Activated CD4-positive, alpha-beta T cell treated with anti-CD3 and anti-CD28 coated beads for 1 hour (primary cell): ENCODE measurements at places on chromosomes 3 and 15.

DNA sequence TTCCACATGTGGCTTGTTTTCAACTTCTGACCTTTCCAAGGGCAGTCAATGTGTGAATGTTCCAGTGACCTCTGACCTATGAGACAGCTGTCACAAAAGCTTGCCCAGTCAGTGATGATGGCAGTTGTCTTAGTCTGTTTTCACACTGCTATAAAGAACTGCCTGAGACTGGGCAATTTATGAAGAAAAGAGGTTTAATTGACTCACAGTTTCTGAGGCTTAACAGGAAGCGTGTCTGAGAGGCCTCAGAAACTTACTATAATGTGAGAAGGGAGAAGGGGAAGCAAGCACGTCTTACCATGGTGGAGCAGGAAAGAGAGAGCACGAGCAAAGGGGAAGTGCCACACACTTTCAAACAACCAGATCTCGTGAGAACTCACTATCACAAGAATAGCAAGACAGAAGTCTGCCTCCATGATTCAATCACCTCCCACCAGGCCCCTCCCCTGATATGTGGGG is 95.6 kb downstream of the ECT2 start:
- DNase-seq, result no peak

DNA sequence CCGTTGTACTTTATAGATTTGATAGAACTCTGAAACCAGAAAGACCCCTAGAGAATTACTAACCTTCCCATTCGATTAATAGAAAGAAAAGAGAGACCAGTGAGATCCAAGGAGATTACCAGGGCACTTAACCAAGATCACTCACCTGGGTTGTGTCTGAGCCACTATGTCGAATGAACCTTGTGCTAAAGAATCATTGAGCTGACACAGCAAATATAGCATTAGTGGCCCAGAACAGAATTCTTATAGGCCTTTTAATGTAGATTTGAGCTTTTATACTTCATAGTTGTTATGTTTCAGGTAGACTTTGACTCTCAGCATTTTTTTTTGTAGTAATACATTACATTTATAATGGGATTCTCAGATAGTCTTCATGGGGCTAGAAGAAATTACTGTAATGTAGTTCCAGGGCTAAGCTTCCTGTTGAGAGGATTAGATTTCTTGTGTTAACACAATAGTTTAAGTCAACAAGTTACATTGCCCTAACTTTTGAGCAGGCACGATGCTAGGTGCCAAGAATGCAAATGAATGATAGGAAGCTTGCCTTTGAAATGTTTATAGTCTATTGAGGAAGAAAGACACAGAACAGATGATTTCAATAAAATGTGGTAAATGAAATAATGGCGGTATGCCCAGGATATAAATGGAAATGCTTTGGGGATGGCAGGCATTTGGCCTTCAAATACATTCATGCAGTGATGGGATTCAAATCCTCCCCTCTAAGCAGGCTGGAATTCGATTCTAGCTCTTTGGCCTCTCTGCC is 24.4 kb upstream of the ABHD10 start:
- no peak for DNase-seq

GRCh38 chr3:196640297-196641018 is 964 bp downstream of the NRROS start:
- no peak for DNase-seq

GRCh38 chr3:152729906-152730305 is 105.0 kb upstream of the P2RY1 start:
- no peak for DNase-seq

- DNase-seq, result peak; percentile 65
Measured at GRCh38 chr3:13091898-13092611, 18.8 kb upstream of the IQSEC1 start.

- DNase-seq, result no peak
Measured at GRCh38 chr3:188531210-188531609, 377.3 kb downstream of the LPP start.

DNA sequence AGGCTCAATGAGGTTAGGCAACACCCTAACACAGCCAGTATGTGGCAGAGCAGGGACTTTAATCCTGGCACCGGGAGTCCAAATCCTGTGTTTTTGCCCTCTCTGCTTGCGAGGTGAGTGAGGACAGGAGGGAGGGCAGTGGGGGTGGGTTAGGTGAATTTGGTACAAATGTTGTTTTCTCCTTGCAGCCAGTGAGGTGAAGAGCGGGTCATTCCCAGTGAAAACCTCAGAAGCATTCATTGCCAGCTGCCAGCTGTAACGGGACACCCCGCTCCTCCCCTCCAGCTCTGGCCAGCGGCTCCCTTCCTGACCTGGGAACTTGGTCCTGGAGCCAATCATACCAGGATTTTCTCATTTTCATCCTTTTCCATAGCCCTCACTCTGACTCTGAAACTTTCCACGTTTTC is 45.7 kb upstream of the RAB6B start:
- no peak for DNase-seq

- DNase-seq, result peak; percentile 43
Measured at GRCh38 chr15:40843885-40844695, at the start of gene SPINT1. TSS of gene SPINT1 (plus strand) at chr15:40844048. CDS start at chr15:40844555, 507 bp downstream.

GRCh38 chr15:80418892-80419537 is 14.8 kb downstream of the ARNT2 start:
- DNase-seq, result no peak

DNA sequence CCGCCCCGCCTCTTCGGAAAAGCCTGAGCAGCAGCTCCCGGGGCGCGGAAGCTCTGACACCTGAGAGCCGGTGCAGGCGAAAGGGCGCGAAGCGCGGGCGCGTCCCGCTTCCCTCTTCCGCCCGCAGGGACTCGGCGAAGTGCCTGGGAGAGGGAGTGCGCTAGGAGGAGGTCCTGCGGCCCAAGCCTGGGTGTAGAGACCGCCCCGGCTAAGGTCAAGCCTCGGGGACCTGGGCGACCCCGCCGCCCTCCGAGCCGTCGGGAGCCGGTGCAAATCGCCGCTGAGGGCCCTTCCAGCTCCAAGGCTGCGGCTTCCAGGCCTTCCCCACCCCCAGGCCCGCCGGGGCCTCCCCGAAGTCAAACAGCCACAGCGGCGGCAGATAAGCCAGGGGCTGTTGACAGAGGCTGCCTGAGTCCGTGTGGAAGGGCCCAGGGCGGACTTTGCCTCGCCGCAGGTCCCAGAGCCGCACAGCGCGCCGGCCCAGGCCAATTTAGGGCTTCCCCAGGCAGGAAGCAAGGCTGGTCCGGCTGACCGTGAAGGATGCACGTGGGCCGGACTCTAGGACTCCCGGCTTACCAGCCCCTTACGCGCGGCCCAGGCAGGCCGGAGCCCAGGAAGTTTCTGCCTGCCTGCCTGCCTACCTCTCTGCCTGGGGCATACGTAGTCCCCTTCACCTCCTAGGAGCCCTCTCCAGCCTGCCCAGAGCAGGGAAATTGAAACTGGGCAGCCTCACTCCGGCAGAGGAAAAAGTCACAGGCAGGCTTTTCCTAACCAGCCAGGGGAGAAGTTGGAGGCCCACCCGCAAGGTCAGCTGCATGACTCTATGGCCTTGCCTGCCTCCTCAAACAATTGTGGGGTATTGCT is 2.3 kb downstream of the ITPKA start:
- DNase-seq, result no peak

GRCh38 chr3:177362626-177363025 is 165.3 kb upstream of the TBL1XR1 start:
- DNase-seq, result no peak

GRCh38 chr3:15805756-15806266 is 8.0 kb upstream of the ANKRD28 start:
- DNase-seq, result no peak

DNA sequence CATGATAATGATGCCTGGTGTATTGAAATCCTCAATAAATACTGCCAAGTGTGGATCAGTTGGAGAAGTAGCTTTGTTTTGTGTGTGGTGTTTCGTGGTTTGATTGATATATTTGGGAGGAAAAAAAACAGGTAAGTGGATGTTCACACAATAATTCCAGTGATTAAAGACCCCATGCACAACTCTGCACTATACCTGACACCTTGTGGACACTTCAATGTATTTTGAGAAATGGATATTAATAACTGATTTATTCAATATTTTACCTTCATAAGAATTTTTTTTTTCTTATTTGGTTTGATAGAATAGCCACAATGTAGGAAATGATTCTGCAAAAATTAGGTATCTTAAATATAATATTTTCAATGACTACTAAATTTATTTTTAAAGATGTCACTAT is 62.4 kb upstream of the PYDC2 start:
- DNase-seq, result no peak

DNA sequence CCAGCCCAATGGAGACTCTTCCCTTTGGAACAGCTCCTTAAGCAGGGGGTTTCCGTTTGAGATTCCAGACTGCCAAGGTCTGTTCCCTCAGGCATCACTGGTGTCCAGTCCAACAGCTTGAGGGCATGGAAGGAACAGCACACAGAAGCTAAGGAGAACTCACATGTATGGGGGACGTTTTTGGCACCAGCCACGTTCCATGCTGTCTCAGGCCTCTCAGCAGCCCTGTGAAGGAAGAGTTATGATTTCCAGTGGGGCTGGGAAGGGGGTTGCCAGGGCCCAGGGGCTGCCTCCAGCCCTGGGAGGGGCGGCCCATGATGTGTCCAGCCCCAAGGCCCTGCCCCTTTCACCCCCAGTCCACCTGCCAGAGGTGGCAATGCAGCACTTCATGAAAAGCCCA is 7.5 kb upstream of the RHO start:
- no peak for DNase-seq

DNA sequence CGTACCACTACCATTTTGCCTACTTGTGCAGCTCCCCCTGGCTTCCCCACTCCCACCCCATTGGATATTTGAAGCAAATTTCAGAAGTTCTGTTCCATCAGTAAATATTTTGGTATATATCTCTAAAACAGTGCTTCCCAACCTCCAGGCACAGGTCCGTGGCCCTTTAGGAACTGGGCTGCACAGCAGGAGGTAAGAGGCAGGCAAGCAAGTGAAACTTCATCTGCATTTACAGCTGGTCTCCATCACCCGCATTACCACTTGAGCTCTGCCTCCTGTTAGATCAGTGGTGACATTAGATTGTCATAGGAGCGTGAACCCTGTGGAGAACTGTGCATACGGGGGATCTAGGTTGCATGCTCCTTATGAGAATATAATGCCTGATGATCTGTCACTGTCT is 97.2 kb upstream of the LRRFIP2 start:
- DNase-seq, result no peak

- DNase-seq, result no peak
Measured at GRCh38 chr15:77064539-77065308, 6.2 kb downstream of the TSPAN3 start.

DNA sequence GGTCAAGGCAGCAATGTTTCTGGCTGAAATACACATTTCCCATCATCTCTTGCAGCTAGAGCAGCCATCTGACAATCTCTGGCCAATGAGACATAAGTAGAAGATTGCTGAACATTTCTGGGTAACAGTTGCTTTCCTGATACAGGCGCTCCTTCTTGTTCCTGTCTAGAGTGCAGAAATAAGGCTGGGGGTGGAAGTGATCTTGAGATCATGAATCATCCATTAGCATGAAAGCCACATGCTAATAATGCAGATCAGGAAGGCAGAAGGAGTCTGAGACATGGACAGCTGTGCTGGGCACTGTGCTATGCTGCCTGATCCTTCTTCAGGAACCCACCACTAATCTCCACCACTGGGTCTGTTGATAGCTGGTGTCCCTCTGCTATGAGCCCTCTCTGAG is 14.8 kb upstream of the TMEM108 start:
- DNase-seq, result no peak

GRCh38 chr15:74141591-74141990 is 11.2 kb downstream of the ISLR2 start:
- no peak for DNase-seq

- no peak for DNase-seq
Measured at GRCh38 chr3:4633078-4634004, 140.2 kb downstream of the ITPR1 start.

DNA sequence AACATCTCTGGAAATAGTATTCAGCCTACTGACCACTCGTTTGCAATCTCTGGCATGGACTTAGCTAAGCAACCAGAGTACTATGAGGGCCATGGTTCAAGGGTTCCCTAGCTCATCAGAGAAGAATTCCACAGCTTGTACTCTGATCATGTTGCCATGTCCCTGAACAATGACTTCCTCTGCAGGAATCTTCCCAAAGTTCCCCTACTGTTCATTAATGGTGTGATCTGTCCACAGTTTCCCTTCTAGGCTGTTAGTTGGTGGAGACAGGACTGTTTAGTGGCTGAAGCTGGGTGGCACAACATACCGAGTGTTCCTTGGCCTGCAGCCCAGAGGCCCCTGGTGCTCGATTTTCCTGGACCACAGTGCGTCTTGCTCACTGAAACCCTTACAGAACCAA is 44.4 kb upstream of the GALNT15 start:
- DNase-seq, result no peak

- no peak for DNase-seq
Measured at GRCh38 chr3:51678641-51679040, 7.6 kb downstream of the TEX264 start.

DNA sequence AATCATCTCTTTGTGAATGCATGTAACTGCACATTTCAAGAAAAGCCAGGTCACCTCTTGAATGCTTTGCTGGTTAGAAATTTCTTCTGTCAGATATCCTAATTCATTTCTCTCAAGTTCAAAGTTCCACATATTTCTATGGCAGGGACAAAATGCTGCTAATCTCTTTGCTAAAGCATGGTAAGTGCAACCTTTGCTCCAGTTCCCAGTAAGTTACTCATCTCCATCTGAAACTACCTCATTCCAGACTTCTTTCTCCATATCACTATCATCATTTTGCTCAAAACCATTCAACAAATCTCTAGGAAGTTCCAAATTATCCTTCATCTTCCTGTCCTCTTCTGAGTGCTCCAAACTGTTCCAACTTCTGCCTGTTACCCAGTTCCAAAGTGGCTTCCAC is 230.6 kb downstream of the ZMAT3 start:
- DNase-seq, result no peak

DNA sequence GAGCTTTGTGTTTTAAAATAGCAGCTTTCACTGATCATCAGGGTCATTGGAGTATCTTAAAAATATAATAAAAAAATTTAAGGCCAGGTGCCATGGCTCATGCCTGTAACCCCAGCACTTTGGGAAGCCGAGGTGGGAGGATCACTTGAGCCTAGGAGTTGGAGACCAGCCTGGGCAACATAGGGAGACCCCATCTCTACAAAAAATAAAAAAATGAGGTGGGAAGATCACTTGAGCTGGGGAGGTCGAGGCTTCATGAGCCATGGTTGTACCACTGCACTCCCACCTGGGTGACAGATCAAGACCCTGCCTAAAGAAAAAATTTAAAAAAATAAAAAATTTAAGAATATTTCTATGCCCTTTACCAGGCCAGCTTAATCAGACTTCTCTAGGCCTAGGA is 1.5 kb downstream of the HMCES start:
- DNase-seq, result no peak

DNA sequence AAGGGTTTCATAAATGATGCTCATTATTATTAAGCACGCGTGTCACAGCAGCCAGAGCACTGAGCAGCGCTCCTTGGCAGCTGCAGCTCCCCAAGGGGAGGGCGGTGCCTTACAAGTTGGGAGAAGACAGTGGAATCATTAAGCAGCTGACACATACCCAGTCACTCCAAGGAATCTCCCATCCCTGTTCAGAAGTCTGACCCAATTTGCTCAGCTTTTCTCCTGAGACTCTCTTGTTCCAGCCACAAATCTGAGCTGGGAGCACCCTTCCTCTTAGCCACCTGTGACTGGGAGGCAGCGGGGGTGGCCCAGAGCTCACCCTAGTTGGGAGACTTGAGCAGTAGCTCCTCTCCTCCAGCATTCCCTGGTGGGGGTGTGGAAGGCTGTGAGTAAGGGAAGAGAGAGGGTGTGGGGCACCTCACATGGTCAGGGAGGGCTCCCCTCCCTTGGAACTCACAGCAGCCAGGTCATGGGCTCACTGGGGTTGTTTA is 64.3 kb downstream of the DUT start:
- DNase-seq, result no peak

- DNase-seq, result no peak
Measured at GRCh38 chr3:123805504-123805903, 78.6 kb downstream of the MYLK start.

GRCh38 chr3:62011666-62012065 is 361.7 kb downstream of the FEZF2 start:
- DNase-seq, result no peak
